CD8-positive, alpha-beta memory T cell (primary cell): ENCODE measurements at places on chromosomes 3 and 15. TPM values are rescaled to one million over a fixed set of nuclear protein-coding genes. Genes with fewer than 3 reads are reported as not detected.

DNA sequence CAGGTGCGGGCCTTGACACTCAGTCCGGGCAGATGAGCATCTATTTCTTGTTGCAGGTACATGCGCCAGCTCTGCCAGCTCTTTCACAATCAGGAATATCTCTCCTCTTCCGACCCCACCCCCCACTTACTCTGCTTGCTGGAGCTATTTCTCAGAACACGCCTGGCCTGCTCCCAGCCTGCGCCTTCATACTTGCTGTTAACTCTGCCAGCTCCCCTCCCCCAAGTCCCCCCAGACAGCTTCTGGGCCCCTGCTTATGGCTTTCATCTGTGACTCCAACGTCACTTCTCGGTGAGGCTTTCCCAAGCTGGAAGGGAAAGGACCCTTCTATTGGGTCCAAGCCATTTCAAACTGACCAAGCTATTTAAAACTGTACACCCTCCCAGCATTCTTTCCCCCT is 15.2 kb downstream of the MAGEF1 start:
- DNase-seq, result no peak

DNA sequence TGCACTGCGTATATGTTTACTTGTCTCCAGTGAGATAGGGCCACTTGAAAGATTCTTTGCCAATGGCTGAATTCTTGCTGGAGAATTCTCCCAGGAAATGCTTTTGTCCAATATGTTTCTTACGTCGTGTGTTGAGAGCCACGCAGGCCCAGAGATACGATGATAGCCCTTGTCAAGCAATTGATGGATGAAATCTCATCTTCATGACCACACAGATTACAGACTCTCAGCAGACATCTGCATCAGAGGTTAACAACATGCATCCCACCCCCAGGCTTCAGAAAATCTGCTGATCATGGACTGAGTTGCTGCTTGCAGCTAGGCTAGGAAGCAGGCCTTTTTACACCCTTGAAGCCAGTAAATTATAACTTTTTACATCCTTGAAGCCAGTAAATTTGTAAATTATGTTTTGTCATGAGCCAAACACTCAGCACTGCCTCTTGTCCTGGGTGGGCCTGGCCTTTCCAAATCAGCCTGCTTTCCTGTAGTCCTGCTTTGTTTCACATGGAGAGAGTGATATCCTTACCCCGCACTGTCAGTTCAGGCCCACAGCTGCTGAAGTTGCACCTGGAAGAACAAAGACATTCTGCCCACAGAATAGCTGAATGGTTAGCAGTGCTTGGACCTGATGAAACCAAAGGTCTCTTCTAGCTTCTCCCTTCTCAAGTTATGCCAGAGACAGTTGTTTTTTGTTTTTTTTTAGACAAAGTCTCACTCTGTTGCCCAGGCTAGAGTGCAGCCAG is 84.4 kb downstream of the GPR156 start:
- DNase-seq, result no peak

CLDN11 gene
- total RNA-seq, result 0.26 TPM

- no peak for DNase-seq
Observed at GRCh38 chr3:168248383-168249204, 152.9 kb upstream of the GOLIM4 start.

GRCh38 chr15:81575436-81576123 is 201.6 kb upstream of the TMC3 start:
- DNase-seq, result no peak

DNA sequence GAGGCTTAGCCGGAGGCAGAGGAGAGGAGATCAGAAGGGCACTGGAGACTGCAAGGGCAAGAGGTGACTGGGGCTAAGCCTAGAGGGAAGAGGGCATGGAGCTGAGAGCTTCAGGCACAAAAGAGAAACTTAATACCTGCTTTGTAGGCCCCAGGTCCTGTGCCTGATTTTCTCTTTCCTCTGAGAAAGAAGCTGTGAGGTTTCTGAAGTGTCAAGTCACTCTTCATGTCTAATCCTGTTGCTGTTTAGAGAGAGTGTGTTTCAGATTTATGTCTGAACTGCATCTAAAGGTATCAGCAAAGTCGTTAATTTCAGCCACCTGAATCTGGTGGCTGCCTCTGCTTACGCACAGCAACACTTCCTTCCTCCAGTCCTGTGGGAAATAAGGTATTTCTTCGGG is 106.9 kb upstream of the RNU6-1 start:
- DNase-seq, result no peak

DNA sequence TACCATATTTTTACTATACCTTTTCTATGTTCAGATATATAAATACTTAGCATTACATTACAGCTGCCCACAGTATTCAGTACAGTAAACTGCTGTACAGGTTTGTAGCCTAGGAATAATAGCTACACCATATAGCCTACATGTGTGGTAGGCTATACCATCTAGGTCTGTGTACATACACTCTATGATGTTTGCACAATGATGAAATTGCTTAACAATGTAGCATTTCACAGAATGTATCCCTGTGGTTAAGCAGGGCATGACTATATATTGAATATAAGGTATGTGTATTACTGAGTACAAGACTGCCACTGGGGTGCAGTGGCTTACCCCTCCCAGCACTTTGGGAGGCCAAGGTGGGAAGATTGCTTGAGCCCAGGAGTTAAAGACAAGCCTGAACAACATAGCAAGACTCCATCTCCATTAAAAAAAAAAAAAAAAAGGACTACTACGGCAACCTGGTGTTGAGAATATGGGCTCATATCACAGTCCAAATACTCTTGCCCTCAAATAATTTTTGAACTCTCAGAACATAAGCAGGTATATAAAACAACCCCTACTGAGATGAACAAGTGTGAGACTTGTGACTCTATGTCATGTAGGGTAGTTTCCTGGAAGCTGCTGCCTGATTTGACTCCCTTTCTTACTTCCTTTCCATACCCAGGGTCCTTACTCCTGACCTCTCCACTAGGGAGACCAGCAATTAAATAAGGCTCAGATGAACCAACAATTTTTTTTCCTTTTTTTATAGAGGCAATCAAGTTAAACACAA is 4.8 kb downstream of the PPP1R14D start:
- DNase-seq, result no peak

DNA sequence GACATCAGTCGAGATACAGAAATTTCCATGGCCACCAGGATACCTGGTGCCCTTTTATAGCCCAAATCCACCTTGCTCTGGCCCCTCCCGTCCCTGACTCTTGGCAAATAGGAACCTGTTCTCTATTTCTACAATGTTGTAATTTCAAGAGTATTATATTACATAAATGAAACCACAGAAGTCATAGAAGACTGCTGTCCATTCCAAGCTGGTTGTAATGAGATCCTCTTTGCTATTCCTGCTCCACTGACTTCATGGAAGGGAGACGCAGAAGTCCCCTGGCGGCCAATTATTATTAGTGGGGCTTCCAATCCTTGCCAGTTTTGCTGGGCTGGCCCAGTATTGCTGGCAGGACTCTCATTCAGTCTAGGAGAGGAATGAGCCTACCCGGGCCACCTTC is 26.6 kb downstream of the DCP1A start:
- no peak for DNase-seq

LRRK1 gene
- total RNA-seq, result 0.79 TPM

DNA sequence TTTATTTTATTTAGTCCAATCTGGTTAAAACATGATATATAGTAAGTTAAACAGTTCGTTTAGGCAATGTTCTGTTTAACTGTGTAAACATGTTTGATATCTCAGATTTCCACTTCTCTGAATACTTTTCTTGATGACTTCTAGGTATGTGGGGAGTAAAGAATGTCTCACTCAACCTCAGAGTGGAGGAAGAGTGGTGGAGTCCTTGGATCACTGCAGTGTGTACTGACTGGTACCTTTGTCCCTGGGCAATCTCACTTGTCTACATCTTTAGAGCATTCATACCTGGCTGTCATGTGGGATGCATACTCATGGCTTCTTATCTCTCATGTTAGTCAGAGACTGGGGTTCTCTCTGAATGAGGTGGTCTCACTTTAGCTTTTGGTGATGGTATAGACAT is 15.6 kb downstream of the GADL1 start:
- DNase-seq, result no peak

DNA sequence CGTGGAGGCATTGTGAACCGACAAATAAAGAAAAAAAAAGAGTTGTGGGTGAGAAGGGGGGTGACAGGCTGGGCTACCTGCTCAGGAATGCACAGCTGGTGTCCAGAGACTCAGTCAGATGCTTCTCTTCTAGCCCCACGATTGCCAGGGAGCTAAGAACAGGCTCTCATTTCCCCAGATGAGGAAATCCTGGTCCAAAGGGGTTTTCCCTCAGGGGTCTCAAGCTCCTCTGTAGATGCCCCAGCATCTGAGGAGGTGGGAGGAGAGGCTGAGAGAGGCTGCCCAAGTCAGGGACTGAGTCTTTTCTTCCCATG is 35.5 kb downstream of the BNC1 start:
- DNase-seq, result no peak

- DNase-seq, result no peak
Observed at GRCh38 chr15:66832664-66833063, 130.6 kb downstream of the SMAD6 start.

DNA sequence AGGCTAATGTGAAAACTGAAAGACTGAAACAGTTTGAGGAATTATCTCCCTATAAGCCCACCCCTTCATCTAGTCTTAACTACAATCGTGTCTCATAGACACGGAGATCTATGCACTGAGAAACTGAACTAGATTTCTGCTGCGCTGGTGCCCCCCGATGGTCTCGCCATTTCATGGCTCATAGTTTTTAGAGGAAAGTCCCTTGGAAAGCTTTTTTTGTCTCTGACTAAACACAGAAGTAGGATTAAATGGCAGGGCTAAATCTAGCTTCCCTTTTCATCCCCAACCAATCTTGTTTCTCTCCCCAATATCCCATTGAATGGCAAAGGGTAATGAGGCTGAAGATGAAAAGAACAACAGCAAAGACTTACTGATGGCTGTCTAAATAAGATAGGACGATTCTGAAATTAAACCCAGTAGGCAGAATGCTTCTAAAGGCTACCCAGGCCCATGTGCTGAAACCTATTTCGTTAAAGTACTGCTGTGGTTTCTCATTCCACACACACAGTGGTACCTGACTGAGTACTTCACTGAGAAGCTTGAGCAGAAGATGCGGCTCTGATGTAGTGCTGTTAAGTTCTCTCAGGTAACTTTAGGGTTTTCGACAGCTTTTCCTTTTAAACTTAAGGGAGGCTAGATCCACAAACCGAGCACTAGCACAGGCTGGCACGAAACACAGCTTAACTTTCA is 142.7 kb downstream of the GADL1 start:
- DNase-seq, result peak; percentile 19

- no peak for DNase-seq
Observed at GRCh38 chr3:101685050-101685400, 1.5 kb downstream of the RPL24 start.

PP2D1 gene
- not detected for total RNA-seq

DNA sequence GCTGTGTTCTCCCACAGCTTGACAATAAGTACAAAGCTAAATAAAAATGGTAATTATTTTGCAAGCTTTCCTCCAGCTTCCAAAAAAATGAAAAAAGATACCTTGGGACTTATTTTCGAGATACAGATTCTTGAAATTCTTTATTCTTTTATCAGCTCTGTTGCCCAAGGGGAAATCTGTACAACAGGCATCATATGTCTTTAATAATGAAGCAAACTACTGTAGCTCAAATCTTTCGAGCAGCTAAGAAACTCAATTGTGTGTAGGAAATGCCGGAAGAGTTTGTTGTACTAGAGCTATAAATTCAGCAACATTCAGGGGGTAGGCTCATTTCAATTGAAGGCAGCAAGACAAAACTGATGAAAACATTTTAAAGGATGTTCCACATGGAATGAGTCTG is 297.7 kb downstream of the GBE1 start:
- no peak for DNase-seq

SERINC4 gene
- 0.26 TPM for total RNA-seq

GRCh38 chr3:24487325-24488262 is 7.1 kb downstream of the THRB start:
- no peak for DNase-seq

GRCh38 chr3:4633078-4634004 is 140.2 kb downstream of the ITPR1 start:
- peak; percentile 32 for DNase-seq

LCTL gene
- total RNA-seq, result not detected

SST gene
- total RNA-seq, result not detected

DNA sequence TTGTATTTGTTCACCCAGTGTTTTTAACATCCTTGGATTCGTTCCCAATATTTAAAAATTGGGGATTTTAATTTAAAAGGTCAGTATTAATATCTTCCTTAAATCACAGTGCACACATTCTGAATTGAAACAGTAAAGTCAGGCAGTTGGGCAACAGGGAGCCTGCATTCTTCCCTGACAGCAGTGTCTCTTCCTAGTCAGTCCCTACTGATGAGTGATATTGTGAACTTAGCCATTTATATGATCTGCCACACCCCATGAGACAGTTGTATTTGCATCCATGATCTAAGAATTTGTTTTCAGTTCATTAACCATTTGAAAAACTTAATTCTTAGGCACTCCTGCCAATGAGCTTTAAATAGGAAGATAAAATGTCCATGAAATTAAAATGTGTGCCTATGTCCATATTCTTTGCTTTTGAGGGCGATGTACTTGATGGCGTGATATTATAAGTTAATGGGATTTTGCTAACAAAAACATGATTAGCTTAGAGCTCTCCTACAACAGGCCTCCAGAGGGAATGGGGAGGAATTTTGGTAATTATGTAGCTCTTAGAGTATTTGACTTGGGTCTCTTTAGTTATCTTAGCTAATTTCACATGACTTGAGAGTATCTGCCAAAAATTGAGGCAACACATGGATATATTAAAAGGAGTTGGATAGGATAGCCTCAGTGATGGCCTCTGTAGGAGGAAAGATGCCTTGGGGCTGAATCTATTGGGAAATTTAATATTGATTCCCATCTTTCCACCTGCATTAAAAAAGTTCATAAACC is 219.3 kb downstream of the PTPRG start:
- DNase-seq, result no peak

ADAMTS17 gene
- total RNA-seq, result 1.2 TPM

DNA sequence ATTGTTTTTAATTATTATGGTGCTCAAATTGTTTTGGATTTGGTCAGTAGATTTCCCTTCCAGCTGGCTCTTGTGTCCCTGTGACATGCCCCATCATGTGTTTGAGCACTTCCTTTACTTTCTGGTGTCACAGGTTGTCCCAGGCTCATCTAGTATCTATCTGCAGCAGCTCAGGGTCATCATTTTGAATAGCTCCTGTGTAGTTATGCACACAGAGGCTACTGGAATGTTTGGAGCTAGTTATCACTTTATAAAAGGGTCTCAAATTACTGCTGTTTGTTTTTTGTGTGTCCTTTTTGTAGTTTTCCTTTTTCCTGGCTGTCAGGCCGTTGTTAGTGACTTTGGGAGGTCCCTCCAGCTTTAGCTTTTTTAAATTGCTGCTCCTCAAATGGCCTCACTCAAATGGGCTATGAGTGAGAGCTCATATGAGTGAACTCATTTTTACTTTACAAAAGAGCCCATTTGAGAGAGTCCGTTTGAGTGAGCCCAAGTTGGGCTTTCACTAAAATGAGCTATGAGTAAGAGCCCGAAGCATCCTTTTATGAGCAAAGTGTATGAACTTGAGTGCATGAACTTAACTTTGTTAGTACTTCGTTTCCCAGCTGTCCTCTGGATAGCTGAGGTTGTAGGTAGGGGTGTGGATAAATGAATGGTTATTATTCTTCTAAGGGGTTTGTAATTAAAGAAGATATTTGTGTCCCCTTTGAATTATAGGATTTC is 43.8 kb downstream of the SQOR start:
- no peak for DNase-seq

SCN11A gene
- total RNA-seq, result 0.09 TPM

GRCh38 chr3:183215591-183216202 is 37.4 kb upstream of the B3GNT5 start:
- DNase-seq, result no peak

FAM43A gene
- 14.9 TPM for total RNA-seq

DUOX2 gene
- total RNA-seq, result not detected

ROPN1 gene
- not detected for total RNA-seq

- no peak for DNase-seq
Observed at GRCh38 chr3:86982883-86983282, 8.1 kb downstream of the VGLL3 start.
